ENCODE measurements at places on chromosomes 2 and 18. TPM values are rescaled to one million over a fixed set of nuclear protein-coding genes. Genes with fewer than 3 reads are reported as not detected.

TTN gene
- polyA plus RNA-seq: 0.02 TPM

DNA sequence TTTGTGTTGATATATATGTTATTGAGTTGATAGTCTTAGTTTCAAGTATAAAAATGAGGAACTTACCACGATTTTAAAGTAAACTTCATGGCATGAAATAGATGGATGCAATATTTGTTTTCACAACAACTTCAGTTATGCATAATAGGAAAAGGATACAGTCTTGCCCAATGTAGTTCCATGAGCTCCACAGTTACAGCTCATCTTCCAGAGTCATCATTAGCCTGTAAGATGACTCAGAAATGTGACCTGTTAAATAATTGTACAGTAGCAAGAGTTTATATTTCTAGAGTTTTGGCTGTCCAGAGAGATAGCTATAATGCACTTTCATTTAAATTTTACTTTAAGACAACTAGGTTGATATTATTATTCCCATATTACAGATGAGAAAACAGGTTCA, 80.9 kb upstream of the ARHGAP28 start:
- peak; percentile 53 for DNase-seq

DNA sequence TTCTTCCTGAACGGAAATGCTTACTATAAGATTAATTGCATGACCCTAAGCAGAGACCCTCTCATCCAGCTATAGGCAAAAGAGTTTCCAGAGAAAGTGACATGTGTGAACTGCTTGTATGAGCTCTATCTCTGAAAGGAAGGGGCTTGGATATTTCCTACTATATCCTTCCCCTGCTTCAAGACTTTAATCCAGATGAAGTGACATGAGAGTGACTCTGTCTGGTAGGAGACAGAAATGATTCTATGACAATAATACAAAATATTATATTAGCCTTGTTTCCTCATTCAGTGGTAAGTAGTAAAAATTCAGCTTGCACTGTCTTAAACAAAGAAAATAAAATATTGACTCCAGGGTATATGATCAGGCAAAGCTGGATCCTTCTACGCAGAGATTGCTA, 37.5 kb downstream of the NABP1 start:
- DNase-seq: no peak

DNA sequence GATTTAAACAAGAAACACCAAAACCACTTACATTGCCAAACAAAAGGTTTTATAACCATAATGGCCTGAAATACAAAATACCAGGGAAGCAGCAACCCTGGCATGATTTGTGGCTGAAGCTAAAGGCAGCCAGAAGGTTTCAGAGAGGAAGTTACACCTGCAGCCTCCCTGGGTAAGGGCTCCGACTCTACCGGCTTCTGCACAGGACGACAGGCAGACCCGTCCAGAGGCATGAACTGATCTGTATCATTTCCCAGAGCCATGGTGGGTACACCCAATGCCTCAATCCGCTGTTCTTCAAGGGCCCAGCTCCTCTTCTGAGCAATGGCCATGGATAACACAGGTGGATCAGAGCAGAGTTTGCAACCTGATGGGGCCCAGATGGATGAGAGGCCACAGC, 71.6 kb downstream of the PXDN start:
- no peak for DNase-seq

GRCh38 chr2:240325016-240326007, 110.2 kb upstream of the GPC1 start:
- no peak for DNase-seq

DNA sequence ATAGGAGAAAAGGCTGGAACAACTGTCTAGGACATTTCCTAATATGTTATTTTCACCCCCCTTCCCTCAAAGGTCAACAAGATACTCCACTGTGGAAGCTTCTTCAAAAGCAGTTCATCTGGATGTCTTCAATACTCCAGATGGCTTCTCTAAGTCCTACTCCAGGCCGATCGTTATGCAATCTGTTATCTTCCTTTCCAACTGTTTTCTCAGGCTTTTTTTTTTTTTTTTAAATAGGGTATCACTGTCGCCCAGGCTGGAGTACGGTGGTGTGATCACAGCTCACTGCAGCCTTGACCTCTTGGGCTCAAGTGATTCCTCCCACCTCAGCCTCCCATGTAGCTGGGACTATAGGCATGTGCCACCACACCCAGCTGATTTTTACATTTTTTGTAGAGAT, 26.3 kb downstream of the ATP8B1 start:
- no peak for DNase-seq

EDAR gene
- polyA plus RNA-seq: not detected

GRCh38 chr2:15730545-15731212, 139.0 kb downstream of the DDX1 start:
- DNase-seq: peak; percentile 92

PTCD3 gene
- 44.0 TPM for polyA plus RNA-seq

- DNase-seq: no peak
Measured at GRCh38 chr18:75390854-75391253, 36.6 kb downstream of the SMIM21 start.

DNA sequence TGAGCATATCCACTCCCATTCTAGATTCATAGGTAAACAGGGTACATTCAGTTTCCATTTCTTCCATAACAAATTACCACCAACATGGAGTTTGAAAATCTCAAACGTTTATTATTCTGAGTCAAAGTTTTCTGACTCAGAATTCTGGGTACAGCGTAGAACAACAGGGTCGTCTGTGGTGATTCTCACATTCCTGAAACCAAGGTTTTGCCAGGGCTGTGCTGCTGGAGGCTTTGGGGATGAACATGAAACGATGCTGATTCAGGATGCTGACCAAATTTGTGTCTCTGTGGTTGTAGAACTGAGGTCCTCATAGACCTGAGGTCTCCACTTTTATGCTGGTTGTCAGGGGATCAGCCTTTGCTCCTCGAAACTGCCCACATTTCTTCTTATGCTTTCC, 255.7 kb downstream of the DSEL start:
- peak; percentile 29 for DNase-seq

PSD4 gene
- 0.55 TPM for polyA plus RNA-seq

- no peak for DNase-seq
Measured at GRCh38 chr2:238130111-238130695, 8.3 kb upstream of the KLHL30 start.

GRCh38 chr2:71798266-71799012, 345.1 kb downstream of the DYSF start:
- DNase-seq: peak; percentile 10

DNA sequence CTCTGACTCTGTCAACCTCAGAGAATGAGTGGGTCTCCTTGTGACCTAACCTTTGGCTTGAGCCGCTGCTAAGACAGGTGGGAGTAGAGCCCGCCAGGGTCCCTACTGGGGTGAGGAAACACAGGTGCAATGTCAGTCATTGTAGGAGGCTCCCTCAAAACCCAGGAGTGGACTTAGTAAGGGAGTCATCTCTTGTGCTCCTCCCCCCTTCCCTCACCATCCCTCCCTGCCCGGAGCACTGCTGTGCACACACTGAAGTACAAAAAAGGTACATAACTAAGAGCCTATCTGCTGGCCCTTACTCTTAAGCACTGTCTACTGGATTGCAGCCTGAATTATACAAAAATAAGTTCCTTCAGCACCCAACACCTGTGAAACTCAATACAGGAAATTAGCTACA, 77.2 kb downstream of the MYO3B start:
- no peak for DNase-seq

DNA sequence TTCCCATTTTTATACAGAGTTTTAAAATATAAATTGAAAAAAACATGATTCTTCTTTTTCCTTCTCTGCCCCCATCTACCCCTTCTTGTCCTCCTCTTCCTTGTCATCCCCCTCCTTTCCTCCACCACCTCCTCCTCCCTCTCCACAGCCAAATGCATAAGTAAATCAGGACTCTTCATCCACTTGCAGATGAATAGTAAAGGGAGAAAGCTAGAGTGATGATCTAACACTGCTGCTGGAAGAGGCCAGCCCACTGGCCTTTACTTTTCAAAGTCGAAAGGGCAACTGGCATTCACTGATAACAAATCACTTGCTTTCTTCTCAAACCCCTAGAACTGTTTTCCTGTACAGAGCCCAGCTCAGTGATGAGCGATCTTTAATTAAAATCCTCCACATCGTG, 205.8 kb downstream of the PDE1A start:
- no peak for DNase-seq

TNFAIP6 gene
- polyA plus RNA-seq: 1.3 TPM

DNA sequence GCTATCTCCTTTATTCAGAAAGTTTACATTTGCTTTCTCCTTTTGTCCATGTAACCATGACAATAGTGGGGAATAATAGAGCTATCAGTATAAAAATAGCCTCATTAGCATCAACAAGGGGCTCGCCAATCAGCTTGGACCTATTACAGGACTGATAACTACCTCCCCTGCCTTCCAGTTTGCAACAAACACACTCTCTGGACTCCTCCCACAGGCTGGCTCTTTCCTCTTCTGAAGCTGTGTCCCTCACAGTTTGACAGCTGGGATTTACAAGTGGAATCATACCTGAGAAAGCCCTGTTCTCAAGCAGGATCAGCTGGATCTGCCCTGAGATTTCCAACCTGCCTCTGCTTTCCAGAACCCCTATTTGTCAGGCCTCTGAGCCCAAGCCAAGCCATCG, 162.5 kb downstream of the GRB14 start:
- DNase-seq: no peak

- no peak for DNase-seq
Measured at GRCh38 chr2:25131567-25132298, 36.6 kb downstream of the POMC start.

ZNF236 gene
- polyA plus RNA-seq: 3.4 TPM

DNA sequence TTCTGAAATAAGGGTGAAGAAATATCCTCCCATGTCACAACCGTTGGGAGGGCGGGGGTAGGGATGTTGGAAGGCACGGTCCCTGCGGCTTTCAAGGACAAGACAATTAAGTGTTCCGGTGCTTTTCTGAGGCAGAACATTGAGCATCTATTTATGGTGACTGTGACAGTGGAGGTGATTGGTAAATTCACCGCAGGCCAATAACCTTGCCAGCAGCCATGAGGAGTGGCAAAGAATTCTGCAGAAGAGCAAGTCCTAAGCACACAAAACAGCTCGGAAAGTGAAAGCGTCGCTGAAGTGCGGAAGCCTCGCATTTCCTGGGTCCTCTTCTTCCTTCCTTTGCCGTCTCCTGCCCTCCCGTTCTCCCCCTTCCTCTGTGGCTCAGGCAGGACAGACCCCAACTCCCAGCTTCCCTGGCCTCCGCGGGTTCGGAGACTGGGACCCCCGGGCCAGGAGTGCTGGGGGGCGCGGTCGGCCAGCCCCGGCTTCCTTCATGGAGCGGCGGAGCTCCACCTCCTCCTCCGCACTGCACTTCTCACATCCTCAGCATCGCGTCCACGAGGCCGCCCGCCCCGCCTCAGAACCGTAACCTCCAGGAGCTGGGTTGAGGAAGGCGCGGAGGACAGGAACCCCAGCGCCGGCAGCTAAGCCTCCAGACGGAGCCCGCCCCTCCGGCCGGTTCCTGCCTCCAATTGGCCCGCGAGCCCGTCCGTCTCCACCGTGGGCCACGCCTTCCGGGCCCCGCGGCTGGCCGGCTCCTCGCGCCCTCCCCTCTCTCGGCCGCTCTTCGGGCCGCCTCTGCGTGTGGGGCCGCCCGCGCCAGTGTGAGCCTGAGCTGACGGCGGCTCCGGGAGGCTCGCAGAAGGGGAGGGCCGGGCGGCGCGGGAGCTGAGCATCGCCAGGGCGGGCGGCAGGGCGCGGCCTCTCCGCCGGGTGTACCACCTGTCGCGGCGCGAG, at the start of gene ME2:
TSS of gene ME2 (plus strand) at position 774 of the 957 bp plus-strand sequence. CDS start 16,703 bp downstream, outside the sequence.
- peak; percentile 86 for DNase-seq
